ENCODE measurements at places on chromosomes 11 and 22.

DNA sequence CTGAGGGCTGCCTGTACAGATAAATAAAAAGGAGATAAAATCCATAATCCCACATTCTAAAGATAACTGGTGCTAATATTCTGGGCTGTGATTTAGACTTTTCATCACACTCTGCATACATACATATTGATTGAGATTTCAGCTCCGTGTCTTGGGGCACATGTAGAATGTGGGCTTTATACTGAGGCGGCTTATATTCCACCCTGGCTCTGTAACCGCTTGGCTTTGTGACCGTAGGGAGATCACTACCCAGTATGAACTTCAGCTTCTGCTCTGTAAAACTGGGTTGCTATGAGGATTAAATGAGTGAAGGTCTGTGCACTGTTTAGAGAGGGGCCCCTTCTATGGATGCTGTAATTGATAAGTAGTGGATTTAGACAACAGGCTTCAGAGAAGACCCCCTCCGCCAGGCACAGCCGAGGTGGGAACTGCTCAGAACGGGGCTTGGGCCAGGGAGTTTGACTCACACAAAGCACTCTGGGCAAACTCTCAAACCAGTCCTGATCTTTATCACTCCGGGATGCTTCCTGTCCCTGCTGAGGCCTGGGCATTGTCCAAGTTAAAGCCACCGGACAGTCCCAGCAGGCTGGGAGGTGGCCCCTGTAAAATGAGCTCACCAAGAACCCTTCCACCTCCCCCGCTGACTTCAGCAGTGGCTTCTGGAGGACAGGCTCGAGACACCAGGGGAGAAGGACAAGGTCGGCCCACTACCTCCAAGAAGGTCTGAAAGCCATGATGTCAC is 17.2 kb downstream of the KIAA1671 start:
- DNase-seq, result no peak

GRCh38 chr11:209275-210121 is 2.0 kb downstream of the RIC8A start:
- no peak for DNase-seq

- DNase-seq, result no peak
These were observed 5.5 kb downstream of the SEPTIN3 start for GRCh38 chr22:41974691-41975290.

- DNase-seq, result no peak
These were observed 19.2 kb downstream of the PIM3 start for GRCh38 chr22:49979587-49980264.

- DNase-seq, result no peak
These were observed 5.7 kb upstream of the SULT4A1 start for GRCh38 chr22:43867839-43868635.

GRCh38 chr11:5922749-5923426 is 19.2 kb upstream of the OR56A3 start:
- DNase-seq, result no peak

GRCh38 chr11:122207505-122207904 is 91.5 kb upstream of the BLID start:
- DNase-seq, result no peak
